ENCODE measurements at places on chromosomes 7 and 10.

DNA sequence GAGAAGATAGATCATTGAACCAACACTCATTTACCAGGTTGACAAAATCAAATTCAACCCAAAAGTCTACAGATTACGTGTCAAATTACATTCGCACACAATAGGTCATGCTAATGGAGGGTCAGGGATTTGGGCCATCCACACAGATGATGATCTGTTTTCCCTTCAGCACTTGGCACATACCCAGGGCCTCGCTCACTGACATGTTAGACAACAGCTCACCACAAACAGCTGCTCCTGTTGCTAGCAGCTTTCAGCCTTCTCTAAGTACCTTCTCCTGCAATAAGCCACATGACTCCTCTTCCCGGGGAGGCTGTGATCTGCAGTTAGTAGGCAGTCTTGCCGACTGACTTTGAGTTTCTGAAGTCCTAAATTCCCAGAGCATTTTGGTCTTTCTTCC, 18.4 kb downstream of the NKX2-3 start:
- DNase-seq, result no peak

DNA sequence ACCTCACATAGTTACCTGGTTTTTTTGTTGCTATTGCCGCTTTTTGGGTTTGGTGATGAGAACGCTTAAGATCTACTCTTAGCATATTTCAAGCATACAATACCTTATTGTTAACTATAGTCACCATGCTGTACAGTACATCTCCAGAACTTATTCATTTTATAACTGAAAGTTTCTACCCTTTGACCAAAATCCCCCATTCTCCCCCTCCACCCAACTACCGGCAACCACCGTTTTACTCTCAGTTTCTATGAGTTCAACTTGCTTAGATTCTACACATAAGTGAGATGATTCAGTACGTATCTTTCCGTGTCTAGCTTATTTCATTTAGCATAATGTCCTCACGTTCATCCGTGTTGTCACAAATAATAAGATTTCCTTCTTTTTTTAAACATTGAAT, 86.7 kb upstream of the IL6 start:
- no peak for DNase-seq

- DNase-seq, result no peak
Observed at GRCh38 chr10:14707481-14707880, 67.2 kb downstream of the FAM107B start.

GRCh38 chr10:91592266-91592975, 40.5 kb downstream of the PPP1R3C start:
- no peak for DNase-seq

DNA sequence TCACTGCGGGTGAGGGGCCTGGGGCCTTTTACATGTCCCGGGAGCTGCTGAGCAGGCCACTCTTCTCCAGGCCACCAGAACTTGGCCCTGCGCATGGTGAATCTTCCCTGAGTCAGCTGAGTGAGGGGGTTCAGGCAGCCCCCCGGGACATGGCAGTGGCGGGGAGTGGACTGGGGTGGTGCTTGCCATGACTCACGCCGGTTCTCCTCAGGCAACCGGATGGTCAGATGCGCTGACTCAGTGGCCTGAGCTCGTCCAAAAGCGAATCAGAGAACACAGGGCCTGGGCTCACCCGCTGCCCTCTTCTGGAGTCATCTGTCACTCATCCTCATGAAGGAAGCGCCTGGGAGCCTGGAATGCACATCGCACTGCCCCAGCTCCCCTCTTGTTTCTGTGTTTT, 33.5 kb downstream of the HTRA1 start:
- DNase-seq, result peak; percentile 85
